ENCODE measurements at places on chromosomes 6 and 20.

GRCh38 chr6:62721408-62721807, 435.4 kb upstream of the KHDRBS2 start:
- H3K27ac ChIP-seq: no peak overlapping the region
- no peaks in the 10 kb centered on the region for H3K27me3 ChIP-seq
- no peak for DNase-seq
- no peaks in the 10 kb centered on the region for H3K36me3 ChIP-seq
- H3K4me3 ChIP-seq: no peak overlapping the region
- no peaks in the 10 kb centered on the region for H3K4me1 ChIP-seq

- no peaks in the 10 kb centered on the region for H3K4me1 ChIP-seq
- DNase-seq: no peak
- H3K27me3 ChIP-seq: peaks cover 3% of the 10 kb centered on the region
- H3K36me3 ChIP-seq: no peaks in the 10 kb centered on the region
Measured at GRCh38 chr6:7805078-7805849, 79.4 kb downstream of the BMP6 start.

GRCh38 chr6:96760153-96760687, 77.1 kb downstream of the GPR63 start:
- H3K4me3 ChIP-seq: no peak overlapping the region
- H3K4me1 ChIP-seq: no peaks in the 10 kb centered on the region
- no peak overlapping the region for H3K27ac ChIP-seq
- no peak for DNase-seq
- H3K27me3 ChIP-seq: no peaks in the 10 kb centered on the region
- no peaks in the 10 kb centered on the region for H3K36me3 ChIP-seq

DNA sequence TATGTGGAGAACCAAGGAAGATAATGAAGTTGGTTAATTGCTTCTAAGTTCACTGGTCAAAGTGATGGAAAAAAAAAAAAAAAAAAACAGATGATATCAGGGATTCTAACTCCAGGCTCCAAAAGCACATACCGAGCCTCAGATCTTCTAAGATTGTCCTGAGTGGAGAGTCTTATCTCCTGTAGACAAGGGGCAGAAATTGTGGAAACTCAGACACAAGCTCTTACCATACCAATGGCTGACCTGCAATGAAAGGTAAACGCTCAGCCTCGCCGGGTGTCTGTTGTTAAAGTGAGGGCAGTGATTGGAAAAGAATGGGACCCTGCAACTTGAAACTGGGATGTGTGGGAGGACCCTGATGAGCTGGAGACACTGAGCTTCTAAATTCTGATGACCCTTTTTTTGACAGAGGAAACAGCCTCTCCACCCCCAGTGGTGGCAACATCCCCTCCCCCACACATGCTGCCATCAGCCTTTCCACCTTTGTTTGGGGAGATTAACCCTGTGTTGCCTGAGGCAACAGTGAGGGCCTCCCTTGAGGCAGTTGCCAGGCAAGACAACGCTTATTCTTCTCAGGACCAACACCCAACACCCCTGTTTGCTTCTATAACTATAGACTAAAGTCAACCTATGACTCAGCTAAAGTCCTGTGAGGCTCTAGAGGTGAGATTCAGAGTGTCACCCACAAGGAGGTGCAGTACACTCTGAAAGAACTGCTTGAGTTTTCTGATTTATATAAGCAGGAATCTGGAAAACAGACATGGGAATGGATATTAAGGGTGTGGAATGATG, 154.0 kb downstream of the THBS2 start:
- no peak overlapping the region for H3K27ac ChIP-seq
- no peaks in the 10 kb centered on the region for H3K4me1 ChIP-seq
- H3K27me3 ChIP-seq: no peaks in the 10 kb centered on the region
- H3K4me3 ChIP-seq: no peak overlapping the region

GRCh38 chr20:42260184-42260583, 642.0 kb upstream of the CHD6 start:
- no peaks in the 10 kb centered on the region for H3K27me3 ChIP-seq
- no peak overlapping the region for H3K4me3 ChIP-seq
- H3K4me1 ChIP-seq: no peaks in the 10 kb centered on the region
- H3K36me3 ChIP-seq: no peaks in the 10 kb centered on the region
- no peak for DNase-seq
- H3K27ac ChIP-seq: no peak overlapping the region

DNA sequence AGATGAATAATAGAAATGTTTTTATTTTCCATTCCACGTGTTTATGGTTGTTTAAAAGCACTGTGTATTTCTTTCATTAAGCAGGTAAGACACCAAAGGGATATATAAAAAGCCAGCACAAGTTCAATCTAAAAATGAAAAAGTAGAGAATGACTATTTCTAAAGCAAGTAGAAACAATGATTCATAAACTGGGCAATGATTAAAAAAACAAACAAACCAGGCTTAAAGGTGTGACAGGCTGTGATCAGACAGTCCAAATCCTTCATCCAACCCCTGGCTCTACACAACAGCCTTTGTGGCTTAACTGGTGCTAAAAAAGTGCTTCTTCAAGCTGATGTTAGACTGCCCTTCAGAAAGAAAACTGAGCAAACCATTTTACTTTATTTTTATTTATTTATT, 45.7 kb upstream of the TSHZ2 start:
- H3K36me3 ChIP-seq: no peaks in the 10 kb centered on the region
- H3K27ac ChIP-seq: no peak overlapping the region
- no peaks in the 10 kb centered on the region for H3K27me3 ChIP-seq
- no peaks in the 10 kb centered on the region for H3K4me1 ChIP-seq

DNA sequence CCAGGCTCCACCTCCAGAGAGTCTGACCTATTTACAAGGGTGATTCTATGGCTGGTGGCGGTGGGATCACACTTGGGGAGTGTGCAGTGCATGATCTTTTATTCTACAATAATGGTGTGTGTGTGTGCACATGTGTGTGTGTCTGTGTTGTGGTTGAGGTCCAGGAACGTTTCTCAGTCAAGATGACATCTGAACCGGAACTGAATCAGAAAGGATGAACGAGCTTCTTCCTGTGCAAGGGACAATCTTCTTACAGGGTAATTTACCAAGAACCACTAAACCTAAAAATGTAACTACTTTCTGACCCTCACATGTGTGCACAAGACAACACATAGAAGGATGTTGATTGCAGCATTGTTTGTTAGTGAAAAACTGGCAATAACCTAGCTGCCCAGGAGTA, 8.6 kb downstream of the MMP9 start:
- DNase-seq: no peak
- no peaks in the 10 kb centered on the region for H3K27me3 ChIP-seq
- no peak overlapping the region for H3K27ac ChIP-seq
- no peaks in the 10 kb centered on the region for H3K4me1 ChIP-seq
- no peaks in the 10 kb centered on the region for H3K36me3 ChIP-seq

- no peak for DNase-seq
- H3K27me3 ChIP-seq: no peaks in the 10 kb centered on the region
- H3K4me1 ChIP-seq: no peaks in the 10 kb centered on the region
- H3K4me3 ChIP-seq: no peak overlapping the region
- H3K36me3 ChIP-seq: no peaks in the 10 kb centered on the region
- no peak overlapping the region for H3K27ac ChIP-seq
Measured at GRCh38 chr6:90126181-90126580, 170.5 kb downstream of the BACH2 start.

DNA sequence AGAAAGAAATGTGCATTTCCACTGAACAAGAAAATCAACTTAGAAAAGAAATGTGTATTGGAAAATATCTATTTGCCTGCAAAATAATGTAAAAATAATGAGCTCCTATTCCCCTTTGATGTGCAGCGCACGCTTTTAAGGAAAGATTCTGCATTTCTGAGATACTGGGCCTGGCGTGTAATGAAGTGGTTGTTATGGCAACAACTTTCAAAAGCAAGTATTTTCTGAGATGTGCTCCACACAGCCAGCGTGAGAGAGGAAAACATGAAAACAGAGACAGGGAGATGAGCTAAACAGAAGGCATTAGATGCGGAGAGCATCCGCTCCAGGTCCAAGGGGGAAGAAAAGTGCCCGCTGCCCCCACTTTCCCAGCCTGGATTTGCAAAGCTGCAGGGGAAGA, 39.1 kb upstream of the GTSF1L start:
- H3K4me1 ChIP-seq: peaks cover 2% of the 10 kb centered on the region
- H3K27ac ChIP-seq: no peak overlapping the region
- no peak overlapping the region for H3K4me3 ChIP-seq

- H3K27ac ChIP-seq: no peak overlapping the region
- no peaks in the 10 kb centered on the region for H3K4me1 ChIP-seq
- H3K4me3 ChIP-seq: no peak overlapping the region
- H3K27me3 ChIP-seq: no peaks in the 10 kb centered on the region
- no peaks in the 10 kb centered on the region for H3K36me3 ChIP-seq
Measured at GRCh38 chr6:154071711-154072110, 32.7 kb downstream of the OPRM1 start.

- peak overlapping the region; percentile 23 for H3K27ac ChIP-seq
- H3K36me3 ChIP-seq: no peaks in the 10 kb centered on the region
- no peak overlapping the region for H3K4me3 ChIP-seq
- peak; percentile 43 for DNase-seq
- peaks cover 6% of the 10 kb centered on the region for H3K4me1 ChIP-seq
Measured at GRCh38 chr20:40197691-40198090, 491.3 kb downstream of the MAFB start.

DNA sequence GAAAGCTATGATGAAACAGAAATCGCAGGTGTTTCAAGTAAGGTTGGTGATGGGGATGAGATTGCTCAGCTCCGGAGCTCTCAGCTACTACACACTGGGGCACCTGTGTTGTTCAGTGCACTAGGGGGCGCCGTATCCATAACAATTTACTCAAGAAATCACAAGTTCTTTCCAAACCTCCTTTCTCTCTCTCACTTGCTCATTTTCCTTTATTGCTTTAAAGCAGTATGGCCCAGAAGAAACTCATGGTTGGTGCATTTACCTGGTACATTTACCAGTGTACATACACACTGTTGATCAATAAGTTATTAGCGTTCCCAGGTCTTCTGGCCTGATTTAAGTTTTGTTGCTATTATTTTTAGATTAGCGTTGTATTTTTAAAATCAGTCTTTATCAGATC, 235.2 kb upstream of the TAB2 start:
- no peak overlapping the region for H3K27ac ChIP-seq

- DNase-seq: no peak
- H3K4me3 ChIP-seq: no peak overlapping the region
- no peaks in the 10 kb centered on the region for H3K4me1 ChIP-seq
Measured at GRCh38 chr6:36329798-36330291, 6.8 kb downstream of the BNIP5 start.

- H3K4me3 ChIP-seq: no peak overlapping the region
- H3K27me3 ChIP-seq: no peaks in the 10 kb centered on the region
- H3K27ac ChIP-seq: no peak overlapping the region
- no peaks in the 10 kb centered on the region for H3K4me1 ChIP-seq
Measured at GRCh38 chr20:37940858-37941257, 37.9 kb downstream of the VSTM2L start.

- H3K4me1 ChIP-seq: no peaks in the 10 kb centered on the region
- H3K36me3 ChIP-seq: no peaks in the 10 kb centered on the region
- no peaks in the 10 kb centered on the region for H3K27me3 ChIP-seq
- H3K4me3 ChIP-seq: no peak overlapping the region
- no peak for DNase-seq
Measured at GRCh38 chr6:158568549-158568948, 8.7 kb downstream of the TMEM181 start.

DNA sequence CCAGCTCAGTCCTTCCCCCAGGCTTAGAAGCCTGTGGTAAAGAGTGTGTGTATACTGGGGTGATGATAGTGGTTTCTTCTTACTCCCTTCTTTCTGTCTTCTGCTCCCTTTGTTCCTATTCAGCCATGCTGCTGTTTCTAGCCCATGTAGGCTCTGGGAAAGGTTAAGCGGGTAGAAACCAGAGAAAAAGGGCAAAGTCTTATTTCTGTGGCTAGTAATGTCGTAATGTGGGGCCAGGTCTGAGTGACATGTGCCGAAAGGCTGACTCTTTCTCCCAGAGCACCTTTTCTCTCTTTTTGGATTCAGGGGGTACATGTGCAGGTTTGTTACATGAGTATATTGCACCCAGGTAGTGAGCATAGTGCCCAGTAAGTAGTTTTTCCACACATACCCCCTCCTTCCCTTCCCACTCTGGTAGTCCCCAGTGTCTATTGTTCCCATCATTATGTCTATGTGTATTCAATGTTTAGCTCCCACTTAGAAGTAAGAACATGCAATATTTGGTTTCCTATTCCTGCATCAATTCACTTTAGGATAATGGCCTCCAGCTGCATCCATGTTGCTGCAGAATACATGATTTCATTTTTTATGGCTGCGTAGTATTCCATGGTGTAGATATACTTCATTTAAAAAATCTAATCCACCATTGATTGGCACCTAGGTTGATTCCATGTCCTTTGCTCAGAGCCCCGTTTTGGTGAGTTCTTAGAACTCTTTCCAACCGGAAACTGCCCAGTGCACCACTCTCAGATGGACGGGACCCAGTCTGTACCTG, 74.3 kb downstream of the EFHC1 start:
- no peak for DNase-seq
- peaks cover 8% of the 10 kb centered on the region for H3K4me1 ChIP-seq
- no peak overlapping the region for H3K4me3 ChIP-seq
- H3K36me3 ChIP-seq: no peaks in the 10 kb centered on the region

- H3K27ac ChIP-seq: no peak overlapping the region
- DNase-seq: no peak
- no peak overlapping the region for H3K4me3 ChIP-seq
- H3K4me1 ChIP-seq: no peaks in the 10 kb centered on the region
Measured at GRCh38 chr6:125858427-125859320, 67.9 kb downstream of the NCOA7 start.

GRCh38 chr20:539848-540247, 3.7 kb downstream of the CSNK2A1 start:
- peaks cover 8% of the 10 kb centered on the region for H3K4me1 ChIP-seq
- H3K4me3 ChIP-seq: no peak overlapping the region
- H3K27me3 ChIP-seq: no peaks in the 10 kb centered on the region
- H3K36me3 ChIP-seq: no peaks in the 10 kb centered on the region

- no peaks in the 10 kb centered on the region for H3K27me3 ChIP-seq
- peak overlapping the region; percentile 88 for H3K4me3 ChIP-seq
- peaks cover 3% of the 10 kb centered on the region for H3K4me1 ChIP-seq
- no peak overlapping the region for H3K27ac ChIP-seq
- no peak for DNase-seq
- H3K36me3 ChIP-seq: no peaks in the 10 kb centered on the region
Measured at GRCh38 chr20:37526238-37526838, 1.3 kb downstream of the BLCAP start.

DNA sequence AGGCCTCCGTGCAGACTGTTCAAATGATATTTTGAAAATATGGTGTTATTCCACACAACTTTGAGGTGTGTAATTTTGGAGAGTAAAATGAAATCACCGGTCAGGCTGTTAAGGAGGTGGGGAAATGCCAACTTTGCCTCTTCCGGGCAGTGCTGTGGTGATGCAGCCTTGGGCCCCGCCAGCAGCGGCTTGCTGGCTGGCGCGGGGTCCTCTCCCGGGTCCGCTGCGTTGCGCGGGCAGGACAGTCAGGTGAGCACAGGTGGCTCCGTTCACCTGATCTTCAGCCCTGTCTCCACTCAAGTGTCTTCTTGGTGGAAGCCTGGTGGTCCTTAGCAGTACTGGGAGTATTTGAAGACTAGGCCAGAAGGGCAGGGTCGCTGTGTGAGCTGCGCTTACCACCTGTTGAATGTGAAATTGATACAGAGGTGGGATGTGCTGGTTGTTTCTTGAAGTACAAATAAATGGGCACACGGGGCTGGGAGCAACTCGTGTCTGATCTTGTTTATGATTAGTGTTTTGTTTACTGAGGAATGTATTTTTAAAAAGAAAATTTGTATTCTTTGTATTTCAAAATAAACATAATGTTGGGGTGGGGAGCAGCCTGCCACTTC, 184.2 kb downstream of the ARID1B start:
- no peak for DNase-seq
- H3K27ac ChIP-seq: no peak overlapping the region
- no peaks in the 10 kb centered on the region for H3K36me3 ChIP-seq
- no peaks in the 10 kb centered on the region for H3K27me3 ChIP-seq
- H3K4me3 ChIP-seq: no peak overlapping the region
- H3K4me1 ChIP-seq: no peaks in the 10 kb centered on the region

Measured in aorta (tissue), 5 donors.